Pancreas (tissue), 10 donors: ENCODE measurements at places on chromosomes 4 and X. TPM values are rescaled to one million over a fixed set of nuclear protein-coding genes. Genes with fewer than 3 reads are reported as not detected.
A peak's percentile ranks its signal among the peaks of the same experiment; 100 is the strongest.

DNA sequence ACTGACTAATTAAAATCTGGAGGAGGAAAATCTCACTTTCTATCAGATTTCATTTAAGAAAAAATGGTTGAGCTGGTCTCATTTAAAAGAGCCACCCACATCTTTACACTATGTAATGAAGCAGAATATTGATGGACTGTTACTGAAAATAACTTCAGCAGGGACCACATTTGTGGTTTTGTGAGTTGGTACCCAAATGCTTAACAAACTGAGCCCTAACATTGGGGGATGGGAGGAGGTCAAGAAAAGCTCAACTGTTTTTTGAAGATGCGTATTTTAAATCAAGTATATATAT is 30.1 kb downstream of the HOPX start:
- no peaks in the 10 kb centered on the region for H3K36me3 ChIP-seq
- no peaks in the 10 kb centered on the region for H3K4me1 ChIP-seq
- no peak for DNase-seq
- H3K27me3 ChIP-seq = peaks cover 13% of the 10 kb centered on the region

Gene NOX1
- not detected for total RNA-seq

Gene CFAP299
- not detected for total RNA-seq

DNA sequence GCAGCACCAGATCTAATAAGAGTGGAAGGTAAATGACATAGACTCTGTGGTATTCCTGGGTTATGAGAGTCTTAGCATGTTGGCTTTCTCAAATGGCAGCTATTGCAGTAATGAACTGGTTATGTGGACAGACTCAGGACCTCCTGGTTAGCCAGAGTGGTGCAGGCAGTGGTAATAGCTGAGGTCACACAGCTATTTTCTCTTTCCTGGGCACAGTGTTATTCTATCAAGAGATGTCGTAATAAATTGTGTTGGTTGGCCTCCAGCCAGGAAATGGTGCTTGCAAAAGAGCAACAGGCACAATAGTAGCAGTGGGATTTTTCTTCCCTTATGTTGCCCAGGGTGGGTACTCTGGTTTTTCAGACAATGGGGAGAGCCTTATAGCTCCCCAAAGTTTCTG is 279.2 kb upstream of the FGF16 start:
- no peaks in the 10 kb centered on the region for H3K36me3 ChIP-seq
- peaks cover 4% of the 10 kb centered on the region for H3K27me3 ChIP-seq
- no peak for DNase-seq
- no peak overlapping the region for H3K27ac ChIP-seq
- H3K4me1 ChIP-seq = no peaks in the 10 kb centered on the region

GRCh38 chrX:120517936-120518335 is 42.8 kb downstream of the CUL4B start:
- no peaks in the 10 kb centered on the region for H3K27me3 ChIP-seq
- H3K27ac ChIP-seq = no peak overlapping the region
- DNase-seq = no peak
- H3K4me1 ChIP-seq = peaks cover 2% of the 10 kb centered on the region
- no peak overlapping the region for H3K4me3 ChIP-seq
- no peaks in the 10 kb centered on the region for H3K36me3 ChIP-seq

DNA sequence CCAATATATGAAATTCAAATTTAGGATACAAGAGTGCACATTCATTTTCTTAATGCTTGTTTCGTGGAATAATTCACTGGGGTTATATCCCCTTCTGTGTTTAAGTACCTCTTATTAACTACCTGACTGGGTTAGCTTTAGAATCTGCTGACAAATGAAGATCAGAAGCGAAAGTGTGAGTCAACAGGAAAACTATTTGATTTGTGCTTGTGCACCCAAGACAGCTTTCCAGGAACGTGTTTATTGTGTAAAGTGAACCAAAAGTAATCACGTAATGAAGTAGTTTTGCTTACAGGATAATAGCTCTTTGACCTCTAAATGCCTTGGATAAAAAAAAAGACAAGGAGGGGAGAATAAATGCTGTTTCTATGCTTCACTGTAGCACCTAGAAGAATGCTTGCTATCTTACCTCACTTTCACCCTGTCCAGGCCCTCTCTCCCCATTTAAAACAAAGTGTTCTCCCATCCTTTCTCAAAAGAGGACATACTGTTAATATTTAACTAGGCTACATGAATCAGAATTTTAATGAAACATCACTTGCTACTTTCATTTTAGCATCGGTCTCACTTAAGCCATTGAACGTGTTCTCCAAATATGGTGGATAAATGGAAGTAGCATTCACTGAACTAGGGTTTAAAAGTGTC is 141.9 kb downstream of the THOC2 start:
- no peaks in the 10 kb centered on the region for H3K36me3 ChIP-seq
- no peak overlapping the region for H3K4me3 ChIP-seq
- H3K4me1 ChIP-seq = no peaks in the 10 kb centered on the region
- no peak for DNase-seq
- H3K27ac ChIP-seq = no peak overlapping the region
- no peaks in the 10 kb centered on the region for H3K27me3 ChIP-seq

GRCh38 chrX:47956016-47956415 is 47.8 kb downstream of the ZNF182 start:
- H3K4me3 ChIP-seq = no peak overlapping the region
- no peaks in the 10 kb centered on the region for H3K27me3 ChIP-seq
- DNase-seq = no peak
- H3K4me1 ChIP-seq = no peaks in the 10 kb centered on the region
- H3K36me3 ChIP-seq = no peaks in the 10 kb centered on the region
- no peak overlapping the region for H3K27ac ChIP-seq

DNA sequence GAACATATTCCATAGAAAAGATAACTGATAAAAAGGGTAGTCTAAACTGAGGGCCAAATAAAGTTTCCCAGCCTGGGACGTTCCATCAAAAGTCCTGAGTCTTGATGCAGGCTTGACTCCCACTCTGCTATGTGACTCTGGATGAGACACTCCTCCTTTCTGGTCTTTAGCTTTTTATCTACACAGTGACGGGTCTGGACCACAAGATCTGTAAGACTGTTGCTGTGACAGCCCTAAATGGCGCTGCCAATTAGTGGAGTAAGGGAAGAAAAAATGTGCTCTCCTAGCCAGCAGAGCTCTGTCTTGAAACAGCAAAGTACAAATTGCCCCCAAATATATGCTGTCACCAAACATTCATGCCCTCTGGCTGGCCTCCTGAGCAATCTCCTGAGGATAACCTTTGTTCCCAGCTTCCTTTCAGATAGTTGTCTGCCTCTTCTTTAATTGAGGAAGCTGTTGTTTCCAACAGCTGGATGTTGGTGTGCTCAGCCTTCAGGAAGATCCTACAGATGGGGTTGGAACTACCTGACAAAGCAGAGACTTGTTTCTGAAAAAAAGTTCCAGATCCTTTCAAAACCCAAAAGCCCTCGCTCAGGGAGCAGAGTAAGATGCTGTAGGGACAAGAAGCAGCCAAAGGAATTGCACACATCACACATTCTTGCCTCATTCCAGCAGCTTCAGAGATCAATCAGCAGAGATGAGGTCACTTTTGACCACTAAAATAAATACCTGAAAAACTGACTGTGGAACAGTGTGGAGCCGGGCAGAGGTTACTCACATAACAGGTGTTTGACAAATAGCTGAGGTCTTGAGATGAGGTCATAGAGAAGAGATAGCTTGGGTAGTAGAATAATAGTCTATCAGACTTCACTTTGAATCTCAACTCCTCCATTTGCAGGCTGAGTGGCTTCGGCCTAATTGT is 383.4 kb upstream of the FGF13 start:
- H3K4me3 ChIP-seq = no peak overlapping the region
- no peaks in the 10 kb centered on the region for H3K27me3 ChIP-seq
- no peaks in the 10 kb centered on the region for H3K4me1 ChIP-seq
- no peaks in the 10 kb centered on the region for H3K36me3 ChIP-seq
- H3K27ac ChIP-seq = no peak overlapping the region
- no peak for DNase-seq

DNA sequence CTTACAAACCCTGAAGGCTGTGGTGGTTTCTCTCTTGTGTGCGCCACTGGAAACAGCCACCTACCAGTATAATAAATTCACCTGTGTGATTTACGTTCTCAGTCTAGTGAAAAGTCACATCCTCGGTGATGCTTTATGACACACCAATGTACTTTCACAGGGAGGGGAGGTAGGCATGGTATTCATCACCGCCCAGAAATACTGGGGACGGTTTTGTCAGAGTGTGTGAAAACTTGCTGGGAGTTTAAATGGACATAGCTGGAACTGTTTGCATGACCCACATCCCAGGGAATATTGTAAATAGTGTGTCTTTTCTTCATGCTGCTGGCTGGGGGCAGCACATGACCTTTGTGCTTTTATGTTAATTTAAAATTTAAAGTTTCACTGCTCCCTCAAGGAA is 421.8 kb downstream of the MAPK10 start:
- H3K4me1 ChIP-seq = peaks cover 35% of the 10 kb centered on the region
- no peaks in the 10 kb centered on the region for H3K36me3 ChIP-seq
- H3K4me3 ChIP-seq = no peak overlapping the region
- peak overlapping the region; percentile 26 for H3K27ac ChIP-seq

DNA sequence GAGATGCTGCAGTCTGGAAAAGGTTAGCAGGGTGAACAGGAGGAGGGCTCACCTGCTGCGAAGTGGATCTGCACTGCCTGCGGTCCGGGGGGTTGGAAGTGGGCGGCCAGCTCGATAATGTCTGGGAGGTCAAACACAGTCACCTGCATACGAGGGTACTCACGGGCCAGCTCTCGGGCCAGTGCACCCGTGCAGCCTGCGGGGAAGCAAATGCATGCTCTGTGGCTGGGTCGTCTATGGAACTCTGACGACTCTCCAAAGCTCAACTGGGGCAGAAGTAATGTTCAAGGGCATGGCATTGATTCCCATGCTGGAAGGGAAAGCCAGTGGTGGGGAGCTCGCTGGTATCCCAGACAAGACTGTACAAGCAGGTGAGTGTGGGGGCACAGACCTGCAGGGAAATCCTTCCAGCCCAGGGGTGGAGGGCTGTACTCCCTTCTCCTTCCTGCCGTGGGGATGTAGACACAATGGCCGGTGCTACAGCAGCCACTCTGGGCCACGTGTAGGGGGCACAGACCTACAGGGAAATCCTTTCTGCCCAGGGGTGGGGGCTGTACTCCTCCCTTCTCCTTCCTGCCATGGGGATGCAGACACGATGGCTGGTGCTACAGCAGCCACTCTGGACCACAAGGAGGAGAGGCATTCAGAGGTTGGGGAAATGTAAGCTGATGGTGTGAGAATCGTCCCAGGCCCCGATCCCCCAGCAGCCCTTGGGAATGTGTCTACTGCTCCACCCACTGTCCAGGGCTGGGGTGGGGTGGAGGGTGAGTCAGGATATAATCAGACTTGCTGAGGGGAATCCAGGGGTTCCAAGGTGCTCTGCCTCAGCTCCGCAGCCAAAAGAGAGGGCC is 26.2 kb upstream of the SLC25A6 start:
- H3K4me3 ChIP-seq = no peak overlapping the region
- H3K27ac ChIP-seq = no peak overlapping the region
- H3K4me1 ChIP-seq = no peaks in the 10 kb centered on the region
- H3K36me3 ChIP-seq = no peaks in the 10 kb centered on the region

Gene SPINK2
- total RNA-seq = not detected

- H3K27ac ChIP-seq = no peak overlapping the region
- no peaks in the 10 kb centered on the region for H3K4me1 ChIP-seq
- H3K27me3 ChIP-seq = no peaks in the 10 kb centered on the region
- no peak overlapping the region for H3K4me3 ChIP-seq
Observed at GRCh38 chr4:156692016-156692415, 279.6 kb downstream of the PDGFC start.

- no peak overlapping the region for H3K27ac ChIP-seq
- no peaks in the 10 kb centered on the region for H3K36me3 ChIP-seq
- H3K4me3 ChIP-seq = no peak overlapping the region
- H3K4me1 ChIP-seq = no peaks in the 10 kb centered on the region
- H3K27me3 ChIP-seq = peaks cover 14% of the 10 kb centered on the region
- DNase-seq = no peak
Observed at GRCh38 chrX:10602646-10603045, 17.7 kb downstream of the MID1 start.

- no peaks in the 10 kb centered on the region for H3K36me3 ChIP-seq
- H3K27me3 ChIP-seq = peaks cover 13% of the 10 kb centered on the region
- H3K4me1 ChIP-seq = no peaks in the 10 kb centered on the region
- no peak overlapping the region for H3K27ac ChIP-seq
- DNase-seq = no peak
Observed at GRCh38 chrX:131841496-131842437, 181.3 kb upstream of the STK26 start.

Gene EMCN
- total RNA-seq = 2.2 TPM

DNA sequence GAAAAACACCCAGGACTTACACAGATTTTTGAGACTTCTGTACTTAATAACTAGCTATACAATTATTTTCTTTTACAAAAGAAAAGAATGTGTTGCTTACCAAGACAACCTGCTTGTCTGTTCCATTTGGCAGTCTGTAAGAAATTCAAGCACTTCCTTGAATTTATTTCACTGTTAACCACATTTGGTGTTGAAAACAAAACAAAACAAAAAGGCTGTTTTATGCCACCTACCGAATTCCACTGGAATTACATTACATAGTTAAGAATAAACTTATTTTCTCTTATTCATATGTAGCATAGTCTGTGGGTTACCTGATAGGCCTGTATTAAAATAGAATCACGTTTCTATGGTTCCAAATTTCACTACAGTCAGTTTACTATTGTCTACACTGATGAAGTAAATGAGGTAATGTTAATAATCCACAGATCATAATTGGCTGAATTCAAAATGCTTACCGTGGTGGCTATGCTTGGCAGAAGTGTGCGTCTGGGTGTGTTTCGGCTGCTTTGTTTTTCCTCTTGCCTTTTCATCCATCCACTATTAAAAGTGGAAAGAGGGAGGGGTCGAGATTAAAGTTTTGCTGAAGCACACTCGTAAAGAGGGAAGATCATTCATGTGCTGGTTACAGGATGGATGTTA is at the start of gene TLR1:
Gene TLR1 (minus strand): TSS at position 138 of the 642 bp plus-strand sequence. CDS start 5,960 bp downstream, outside the sequence.
- no peak for DNase-seq
- H3K4me3 ChIP-seq = peak within 1 kb of the TSS; percentile 43
- H3K36me3 ChIP-seq = no peaks in the 10 kb centered on the region
- H3K4me1 ChIP-seq = peaks cover 8% of the 10 kb centered on the region
- H3K27ac ChIP-seq = peak within 1 kb of the TSS; percentile 47

GRCh38 chr4:25377572-25378436 is 741 bp downstream of the ANAPC4 start:
- H3K27me3 ChIP-seq = no peaks in the 10 kb centered on the region
- H3K4me3 ChIP-seq = peak overlapping the region; percentile 58
- H3K4me1 ChIP-seq = no peaks in the 10 kb centered on the region
- H3K36me3 ChIP-seq = no peaks in the 10 kb centered on the region
- H3K27ac ChIP-seq = peak overlapping the region; percentile 67

Gene GYPA
- not detected for total RNA-seq
